ENCODE measurements at places on chromosomes 2 and 18.
A peak's percentile ranks its signal among the peaks of the same experiment; 100 is the strongest.

DNA sequence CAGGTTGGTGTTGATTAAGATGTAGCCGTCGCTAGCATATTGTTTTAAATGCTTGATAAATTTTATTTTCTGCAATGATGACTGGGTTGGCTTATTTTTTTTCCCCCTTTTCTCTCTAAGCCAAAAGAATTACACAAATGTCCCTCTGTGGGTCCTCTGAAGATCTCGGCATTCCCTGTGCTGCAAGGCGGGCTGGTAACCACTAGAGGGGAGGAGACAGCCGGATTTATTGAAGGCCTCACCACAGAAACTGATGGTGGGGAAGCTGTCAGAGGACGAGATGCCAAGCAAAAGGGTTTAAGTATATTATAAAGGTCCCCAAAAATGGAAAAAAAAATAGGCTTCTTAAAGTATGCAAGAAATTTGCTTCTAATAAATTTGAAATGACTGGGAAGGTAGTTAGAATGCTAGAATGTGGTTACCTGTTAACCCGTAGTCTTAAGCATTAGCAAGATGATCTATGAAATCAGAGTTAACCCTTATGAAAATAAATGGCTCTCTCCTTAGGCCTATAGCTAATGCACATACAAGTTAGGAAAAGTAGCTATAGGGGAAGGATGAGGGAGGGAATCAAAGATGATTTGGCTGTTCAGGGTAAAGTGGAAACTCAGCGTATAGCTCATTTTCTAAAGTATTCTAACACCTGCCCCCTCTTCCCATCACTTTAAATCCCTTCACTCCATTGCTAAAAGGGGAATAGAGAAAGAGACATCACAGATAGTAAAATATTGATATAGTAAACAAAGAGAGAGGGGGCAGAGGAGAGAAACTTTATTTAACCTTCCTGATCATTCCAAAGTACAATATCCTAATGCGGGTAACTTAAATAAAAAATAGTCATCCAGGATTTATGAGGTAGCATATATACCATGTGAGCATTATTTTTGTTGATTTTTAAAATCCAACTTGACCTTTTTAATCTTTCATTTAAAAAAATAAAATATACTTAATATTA is 894.5 kb upstream of the POU3F3 start:
- DNase-seq = no peak

DNA sequence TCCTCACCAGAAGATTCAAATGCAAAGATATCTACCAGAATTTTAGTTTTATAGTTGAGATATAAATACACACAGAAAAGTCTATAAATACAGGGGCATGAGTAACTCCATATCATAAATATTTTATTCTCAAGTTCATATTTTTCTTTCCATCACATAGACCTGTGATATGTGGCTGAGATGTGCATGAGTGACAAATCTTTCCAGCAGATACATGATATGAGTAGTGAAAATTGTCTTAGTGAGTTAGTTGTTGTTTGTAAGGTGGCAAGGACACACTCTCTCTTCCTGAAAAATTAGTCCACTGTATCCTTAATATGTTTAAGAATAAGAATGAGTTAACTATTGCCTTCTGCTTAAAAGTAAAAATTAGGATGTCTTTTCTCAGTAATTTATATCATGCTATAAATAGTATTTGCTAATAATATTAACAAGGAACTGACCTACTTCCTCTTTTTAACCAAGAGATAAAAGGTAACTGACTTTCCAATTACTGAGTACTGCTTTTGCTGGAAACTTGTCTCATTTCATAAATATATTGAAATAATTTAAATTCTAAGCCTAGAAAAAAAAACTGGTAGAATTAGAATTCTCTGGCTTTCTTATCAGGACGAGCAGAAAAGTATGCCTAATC is 85.2 kb upstream of the SESTD1 start:
- DNase-seq = no peak

DNA sequence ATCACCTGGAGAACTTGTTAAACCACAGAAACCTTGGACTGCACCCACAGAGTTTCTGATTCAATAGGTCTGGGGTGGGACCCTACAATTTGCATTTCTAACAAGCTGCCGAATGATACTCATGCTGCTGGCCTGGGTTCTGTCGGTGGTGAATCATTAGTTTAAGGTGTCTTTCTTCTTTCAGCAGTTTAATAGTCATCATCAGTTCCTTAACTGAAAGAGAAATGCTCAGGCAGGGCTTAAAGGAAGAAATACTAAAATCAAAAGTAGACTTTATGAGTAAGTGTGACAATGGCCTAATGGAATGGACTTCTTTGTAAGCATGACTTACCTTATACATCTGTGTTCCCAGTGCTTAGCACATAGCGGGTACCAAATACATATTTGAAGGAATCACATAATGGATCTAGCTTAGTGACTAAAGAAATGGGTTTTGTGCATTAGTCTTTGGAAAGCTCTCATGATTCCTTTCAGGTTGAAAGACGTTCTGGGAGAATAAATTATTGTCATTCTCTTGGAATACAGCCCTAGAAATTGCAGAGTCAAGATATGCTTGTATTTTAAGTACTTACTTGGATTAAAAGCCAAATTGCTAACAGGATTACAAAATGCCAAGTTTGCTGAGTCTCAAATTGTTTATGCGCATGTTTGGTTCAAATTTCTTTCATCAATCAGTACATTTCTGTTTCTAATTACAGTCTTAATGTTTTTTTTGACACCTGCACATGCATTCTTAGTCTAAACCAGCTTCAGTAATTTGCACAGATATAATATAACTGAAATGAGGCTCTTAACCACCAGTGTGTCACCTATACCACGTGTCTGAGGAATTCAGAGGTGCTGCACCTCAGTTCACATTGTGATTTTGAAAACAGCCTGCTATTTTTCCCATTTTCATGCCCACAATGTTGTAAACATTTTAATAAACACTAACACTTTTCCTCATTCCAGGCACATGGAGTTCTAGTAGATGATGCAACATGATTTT is 220.3 kb upstream of the NRP2 start:
- DNase-seq = no peak

- no peak for DNase-seq
These were observed 67.5 kb downstream of the CSRNP3 start for GRCh38 chr2:165536851-165537499.

GRCh38 chr2:86697551-86698104 is 22.5 kb upstream of the RMND5A start:
- no peak for DNase-seq

DNA sequence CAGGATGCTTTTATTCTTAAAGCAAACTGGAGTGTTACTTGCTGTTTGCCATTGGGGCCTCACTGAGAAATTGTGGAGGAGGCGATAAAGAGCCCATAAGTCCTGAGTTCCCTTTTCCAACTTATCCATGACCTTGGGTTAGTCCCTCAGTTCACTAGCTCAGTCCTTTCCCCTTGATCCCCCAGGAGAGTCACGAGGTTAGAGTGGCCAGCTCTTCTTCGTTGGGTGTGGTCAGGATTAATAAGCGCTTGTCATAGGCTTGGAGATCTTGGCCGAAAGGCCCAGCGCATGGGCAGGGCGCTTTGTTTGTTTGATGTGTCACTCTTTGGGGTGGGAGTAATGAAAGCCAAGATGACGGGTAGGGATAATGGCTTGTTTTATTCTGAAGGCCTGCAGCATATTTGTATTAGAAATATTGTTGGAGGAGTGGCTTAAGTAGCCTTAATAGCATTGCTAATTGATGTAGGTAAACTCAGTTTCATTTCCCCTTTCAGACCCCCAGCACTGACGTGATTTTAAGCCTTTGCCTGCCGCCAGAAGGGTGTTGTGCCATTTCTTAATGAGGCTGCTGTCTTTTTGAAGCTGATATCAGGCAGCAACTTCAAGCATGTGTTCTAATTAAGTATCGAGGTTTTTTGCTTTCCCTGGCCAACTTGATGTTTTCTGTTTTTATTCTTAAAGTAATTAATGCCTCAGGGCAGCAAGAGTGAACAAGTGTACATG is 15.7 kb downstream of the GRHL1 start:
- no peak for DNase-seq

DNA sequence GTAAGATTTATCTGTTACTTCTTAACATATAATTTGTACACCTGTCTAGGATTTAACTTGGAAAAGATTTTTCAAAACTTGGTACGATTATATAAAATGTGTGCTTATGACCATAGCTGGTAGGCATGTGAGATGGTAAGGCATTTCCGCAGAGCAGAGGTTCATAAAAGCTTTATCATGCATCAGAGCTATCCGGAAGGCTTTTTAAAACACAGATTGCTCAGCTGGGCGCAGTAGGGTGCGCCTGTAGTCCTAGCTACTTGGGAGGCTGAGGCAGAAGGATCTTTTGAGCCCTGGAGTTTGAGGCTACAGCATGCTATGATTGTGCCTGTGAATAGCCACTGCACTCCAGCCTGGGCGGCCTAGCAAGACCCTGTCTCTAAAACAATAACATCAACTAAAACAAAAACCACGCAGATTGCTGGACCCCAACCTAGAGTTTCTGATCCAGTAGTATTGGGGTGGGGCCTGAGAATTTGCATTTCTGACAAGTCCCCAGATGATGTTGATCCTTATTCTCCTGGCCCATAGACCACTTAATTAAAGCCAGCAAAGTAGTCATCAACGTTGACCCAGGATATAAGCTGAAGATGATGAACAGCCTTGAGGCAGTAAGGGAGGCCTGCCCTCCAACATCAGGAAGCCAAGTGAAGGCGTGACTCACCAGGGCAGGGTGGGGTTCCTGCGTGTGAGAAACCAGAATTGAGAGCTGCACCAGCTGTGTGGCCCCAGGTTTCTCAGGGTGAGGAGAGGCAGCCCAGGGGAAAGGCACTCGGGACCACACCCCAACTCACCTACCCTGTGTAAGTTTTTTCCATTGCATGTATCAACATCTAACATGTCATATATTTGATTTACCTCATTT is 21.6 kb upstream of the SLC20A1 start:
- DNase-seq = peak; percentile 54

DNA sequence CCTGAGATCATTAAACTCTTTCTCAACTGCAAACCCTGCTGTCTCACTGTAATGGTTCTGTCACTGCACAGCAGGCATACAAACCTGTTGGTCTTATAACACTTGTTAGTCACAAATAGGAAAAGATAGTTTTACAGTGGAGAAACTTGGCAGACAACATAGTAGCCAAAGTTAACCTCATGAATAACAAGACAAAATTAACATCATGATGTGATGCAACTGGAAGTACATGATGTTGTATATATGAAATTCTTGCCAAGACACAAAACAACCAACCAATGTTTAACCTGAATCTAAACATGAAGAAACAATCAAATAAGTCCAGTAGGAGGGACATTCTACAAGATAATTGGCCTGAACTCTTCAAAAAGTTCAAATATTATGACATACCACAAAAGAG is 189.3 kb downstream of the RNF152 start:
- no peak for DNase-seq

DNA sequence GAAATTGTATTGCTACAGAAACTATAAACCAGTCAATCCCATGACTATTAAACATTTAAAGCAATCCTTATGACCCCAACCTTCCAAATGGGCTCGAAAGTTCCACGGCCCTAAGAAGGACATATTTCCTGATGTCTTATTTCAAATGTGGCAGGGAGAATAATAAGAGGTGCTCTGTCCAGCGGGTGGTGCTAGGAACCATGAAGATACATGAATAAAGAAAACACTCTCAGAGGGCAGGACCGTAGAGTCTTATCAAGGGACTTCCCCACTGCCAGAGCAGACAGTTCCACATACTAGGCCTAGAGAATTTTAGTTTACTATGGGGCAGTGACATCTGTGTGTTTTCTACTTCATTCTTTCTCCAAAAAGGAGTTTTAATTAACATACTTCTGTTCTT is 187.1 kb upstream of the PIK3C3 start:
- no peak for DNase-seq

- no peak for DNase-seq
These were observed 49.2 kb downstream of the CRIM1 start for GRCh38 chr2:36404754-36405153.
